ENCODE measurements at places on chromosomes 3 and 15.

DNA sequence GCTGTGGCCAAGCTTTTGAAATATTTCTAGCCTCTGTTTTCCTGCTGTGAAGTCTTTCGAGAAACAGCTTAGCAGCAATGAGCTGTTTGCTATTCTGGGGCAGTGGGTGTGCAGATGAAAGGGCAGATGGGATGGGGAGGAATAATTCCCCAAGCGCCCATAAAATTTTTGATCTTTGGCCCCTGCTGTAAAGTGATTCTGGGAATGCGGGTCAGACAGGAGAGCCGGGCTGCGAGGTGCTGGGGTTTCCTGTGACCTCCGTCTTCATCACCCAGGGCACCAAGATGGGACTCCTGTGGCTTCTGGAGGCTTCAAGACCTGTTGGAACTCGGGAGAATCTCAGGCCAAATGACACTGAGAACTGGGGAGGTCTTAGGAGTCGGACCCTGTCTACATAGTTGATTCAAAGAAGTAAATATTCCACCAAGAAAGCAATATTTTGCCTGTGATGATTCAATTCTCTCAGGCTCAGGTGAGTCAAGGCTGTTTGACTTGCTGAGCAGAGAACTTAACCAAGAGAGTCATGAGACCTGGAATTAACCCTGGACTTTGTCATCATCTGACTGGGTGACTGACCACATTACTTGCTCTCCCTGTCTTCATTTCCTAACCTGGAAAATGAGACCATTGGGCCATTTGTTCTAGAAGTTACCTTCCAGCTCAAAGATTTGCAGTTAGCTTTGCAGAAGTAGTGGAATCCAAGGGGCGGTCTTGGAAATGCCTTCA is 86.4 kb downstream of the POLR2M start:
- peak; percentile 57 for DNase-seq

GRCh38 chr15:35956056-35956455 is 410.1 kb upstream of the DPH6 start:
- no peak for DNase-seq

GRCh38 chr3:126994661-126995245 is 11.8 kb downstream of the PLXNA1 start:
- no peak for DNase-seq

DNA sequence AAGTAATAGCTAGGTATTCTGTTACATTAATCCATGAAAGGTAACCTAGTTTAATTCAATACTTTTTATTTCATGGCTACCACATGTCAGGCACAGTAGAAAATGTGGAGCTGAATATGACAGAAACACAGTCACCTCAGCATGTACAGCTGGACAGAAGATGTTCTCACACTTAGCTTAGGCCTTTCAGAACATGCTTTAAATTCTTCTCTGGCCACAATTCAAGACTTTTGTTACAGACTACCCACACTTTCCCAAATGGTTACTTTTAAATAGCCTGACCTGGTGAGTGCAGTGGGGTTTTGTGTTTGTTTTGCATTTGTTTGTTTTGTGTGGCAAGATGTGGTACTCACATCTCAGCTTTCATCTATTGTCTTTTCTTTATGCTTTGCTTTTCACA is 1079.5 kb downstream of the IGSF11 start:
- DNase-seq, result no peak

DNA sequence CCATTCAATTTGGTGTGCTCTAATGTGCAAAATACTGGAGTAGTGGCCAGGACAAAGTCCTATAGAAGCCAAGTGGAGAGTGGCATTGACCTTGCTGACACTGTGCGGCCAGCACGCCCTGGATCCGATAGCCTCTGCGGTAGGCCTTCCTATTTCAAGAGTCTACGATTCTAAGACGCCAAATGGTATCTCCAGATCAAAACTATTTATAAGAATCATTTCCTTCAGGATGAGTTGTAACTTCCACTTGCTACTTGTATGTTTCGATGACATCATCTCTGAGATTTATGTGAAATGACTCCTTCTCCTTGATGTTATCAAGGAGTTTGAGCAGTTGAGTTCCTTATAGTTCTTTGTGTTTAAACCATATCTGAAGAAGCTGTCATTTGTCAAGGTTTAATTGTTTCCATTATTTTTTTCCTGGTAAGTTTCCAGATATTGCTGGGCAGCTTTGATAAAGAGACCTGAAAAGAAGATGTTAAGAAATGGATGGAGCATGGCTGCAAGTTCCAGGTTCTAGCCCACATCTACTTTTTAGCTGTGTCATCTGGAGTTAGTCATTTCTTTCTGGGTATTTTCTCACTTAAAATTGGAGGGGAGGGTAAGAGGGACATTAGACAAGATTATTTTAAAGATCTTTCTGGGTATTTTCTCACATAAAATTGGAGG is 71.8 kb downstream of the TMEM44 start:
- no peak for DNase-seq

- DNase-seq, result no peak
Observed at GRCh38 chr15:98650417-98651035, 2.2 kb downstream of the IGF1R start.

DNA sequence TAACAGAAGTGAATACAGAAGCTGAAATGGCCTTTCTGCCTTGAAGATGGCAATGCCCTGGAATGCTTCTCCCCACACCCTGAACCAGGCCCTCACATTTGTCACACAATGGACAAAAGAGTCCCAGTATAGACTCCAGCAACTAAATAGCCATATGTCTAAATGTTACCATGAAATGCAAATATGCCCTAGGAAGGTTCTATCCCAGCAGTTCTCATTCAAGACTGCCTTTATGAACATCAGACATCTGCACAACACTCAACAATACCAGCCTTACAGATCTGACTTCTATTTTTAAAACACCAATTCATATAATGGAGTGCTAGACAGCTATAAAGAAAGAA is 7.9 kb downstream of the ITGB5 start:
- DNase-seq, result no peak

DNA sequence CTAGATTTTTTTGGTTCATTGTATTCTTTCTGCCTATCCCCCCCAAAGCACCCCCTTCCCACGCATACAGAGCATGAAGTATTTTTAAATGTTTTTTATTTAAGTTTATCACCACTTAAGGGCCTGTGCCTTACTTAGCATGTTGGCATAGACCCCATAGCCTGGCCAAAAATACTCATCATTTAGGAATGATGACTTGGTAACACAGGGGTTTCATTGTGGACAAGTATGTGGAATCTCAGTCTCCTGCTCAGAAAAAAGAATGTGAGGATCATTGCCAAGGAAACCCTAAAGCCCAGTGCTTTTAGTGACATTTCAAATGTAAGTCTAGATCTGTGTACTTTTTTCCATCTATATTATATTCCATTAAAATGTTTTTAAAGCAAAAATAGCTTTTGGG is 146.3 kb downstream of the ALCAM start:
- DNase-seq, result no peak

- DNase-seq, result no peak
Observed at GRCh38 chr3:194333212-194333980, 17.7 kb downstream of the CPN2 start.

- no peak for DNase-seq
Observed at GRCh38 chr15:68309024-68309423, 31.5 kb downstream of the FEM1B start.

DNA sequence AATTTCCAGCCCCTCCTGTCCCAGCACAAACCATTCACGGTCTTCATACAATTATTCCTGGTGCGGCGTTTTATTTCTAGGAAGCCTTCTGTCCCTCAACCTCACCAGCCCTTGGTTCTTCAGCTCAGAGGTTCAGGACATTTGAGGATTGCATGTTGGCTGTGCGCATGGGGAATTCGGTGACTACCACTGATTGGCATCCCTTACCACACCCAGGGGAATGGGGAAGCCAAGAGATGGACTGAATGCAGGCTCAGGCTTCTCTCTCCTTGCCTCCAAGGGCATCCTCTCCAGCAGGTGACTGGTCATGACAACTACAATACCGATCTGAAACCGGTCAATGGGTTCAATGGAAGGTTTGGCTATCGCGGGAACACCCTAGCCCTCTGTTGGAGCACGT is 153.8 kb downstream of the MTHFS start:
- no peak for DNase-seq
